ENCODE measurements at places on chromosomes 4 and X. TPM values are rescaled to one million over a fixed set of nuclear protein-coding genes. Genes with fewer than 3 reads are reported as not detected.
A peak's percentile ranks its signal among the peaks of the same experiment; 100 is the strongest.

GRCh38 chr4:34010751-34011519 lies 2233.4 kb downstream of the ARAP2 start:
- no peaks in the 10 kb centered on the region for H3K4me1 ChIP-seq
- H3K36me3 ChIP-seq = no peaks in the 10 kb centered on the region

Gene ZNF674
- 6.3 TPM for total RNA-seq

GRCh38 chrX:148380650-148381561 lies 119.5 kb upstream of the AFF2 start:
- H3K4me1 ChIP-seq = no peaks in the 10 kb centered on the region
- no peak overlapping the region for H3K4me3 ChIP-seq
- H3K27ac ChIP-seq = no peak overlapping the region
- DNase-seq = no peak
- no peaks in the 10 kb centered on the region for H3K27me3 ChIP-seq

- no peak overlapping the region for H3K4me3 ChIP-seq
- DNase-seq = no peak
- H3K27me3 ChIP-seq = no peaks in the 10 kb centered on the region
- no peaks in the 10 kb centered on the region for H3K4me1 ChIP-seq
- H3K27ac ChIP-seq = no peak overlapping the region
- H3K36me3 ChIP-seq = no peaks in the 10 kb centered on the region
Measured at GRCh38 chrX:122248681-122249080, 935.4 kb upstream of the GRIA3 start.

DNA sequence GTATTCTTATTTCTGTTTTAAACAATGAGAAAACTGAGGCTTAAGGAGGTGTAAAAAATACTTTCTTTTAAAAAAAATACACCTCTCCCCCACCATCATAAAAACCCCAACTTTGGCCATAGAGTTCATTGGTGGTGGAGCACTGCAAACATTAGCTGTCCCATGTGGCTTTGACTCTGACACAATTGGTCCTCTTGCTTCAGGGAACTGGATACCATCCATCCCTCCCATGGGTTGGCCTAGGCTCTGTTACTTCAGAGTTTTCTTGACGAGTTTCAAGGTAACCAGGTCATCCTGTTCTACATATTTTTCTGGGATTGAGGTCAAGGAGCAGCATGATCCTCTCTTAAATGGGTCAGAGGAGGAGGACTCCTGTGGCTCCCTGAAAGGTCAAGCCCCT lies 50.5 kb downstream of the TMEM164 start:
- no peaks in the 10 kb centered on the region for H3K27me3 ChIP-seq
- no peak for DNase-seq
- H3K36me3 ChIP-seq = no peaks in the 10 kb centered on the region
- H3K4me1 ChIP-seq = no peaks in the 10 kb centered on the region

GRCh38 chrX:10240918-10241317 lies 84.1 kb downstream of the CLCN4 start:
- H3K4me3 ChIP-seq = no peak overlapping the region
- DNase-seq = no peak

- H3K4me3 ChIP-seq = no peak overlapping the region
- H3K36me3 ChIP-seq = no peaks in the 10 kb centered on the region
- H3K4me1 ChIP-seq = no peaks in the 10 kb centered on the region
Measured at GRCh38 chr4:27245216-27245615, 384.6 kb downstream of the STIM2 start.

GRCh38 chrX:107742700-107743191 lies 32.8 kb downstream of the TSC22D3 start:
- H3K4me3 ChIP-seq = peak overlapping the region; percentile 45
- H3K36me3 ChIP-seq = no peaks in the 10 kb centered on the region
- H3K27me3 ChIP-seq = peaks cover 2% of the 10 kb centered on the region
- DNase-seq = peak; percentile 80
- peak overlapping the region; percentile 66 for H3K27ac ChIP-seq
- no peaks in the 10 kb centered on the region for H3K4me1 ChIP-seq

- no peaks in the 10 kb centered on the region for H3K36me3 ChIP-seq
- no peak for DNase-seq
- H3K27me3 ChIP-seq = no peaks in the 10 kb centered on the region
- H3K4me3 ChIP-seq = no peak overlapping the region
- no peak overlapping the region for H3K27ac ChIP-seq
Measured at GRCh38 chr4:40190019-40190418, 6.8 kb upstream of the RHOH start.

GRCh38 chr4:119873132-119873531 lies 193.5 kb downstream of the MAD2L1 start:
- H3K27me3 ChIP-seq = no peaks in the 10 kb centered on the region
- no peaks in the 10 kb centered on the region for H3K36me3 ChIP-seq
- H3K27ac ChIP-seq = no peak overlapping the region
- H3K4me3 ChIP-seq = no peak overlapping the region

DNA sequence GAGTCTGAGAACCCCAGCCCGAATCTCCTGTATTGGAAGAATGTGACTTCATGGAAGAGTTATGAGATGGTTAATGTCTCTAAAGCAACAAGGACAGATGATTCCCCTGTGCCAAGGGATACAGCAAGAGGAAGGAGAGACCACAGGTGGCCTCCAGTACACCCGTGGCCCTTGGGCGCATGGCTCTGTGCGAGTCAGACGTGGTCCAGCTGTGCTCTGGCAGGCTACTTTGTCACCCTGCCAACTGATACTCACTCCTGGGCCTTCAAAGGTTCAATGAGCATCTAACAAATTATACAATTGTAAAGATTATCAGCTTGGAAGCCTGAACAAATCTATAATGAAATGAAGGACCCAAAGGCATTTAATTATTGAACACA lies 71.7 kb downstream of the NYX start:
- H3K36me3 ChIP-seq = no peaks in the 10 kb centered on the region
- no peak for DNase-seq
- H3K27me3 ChIP-seq = peaks cover 4% of the 10 kb centered on the region
- H3K4me1 ChIP-seq = peaks cover 3% of the 10 kb centered on the region

Gene POU4F2
- not detected for total RNA-seq

DNA sequence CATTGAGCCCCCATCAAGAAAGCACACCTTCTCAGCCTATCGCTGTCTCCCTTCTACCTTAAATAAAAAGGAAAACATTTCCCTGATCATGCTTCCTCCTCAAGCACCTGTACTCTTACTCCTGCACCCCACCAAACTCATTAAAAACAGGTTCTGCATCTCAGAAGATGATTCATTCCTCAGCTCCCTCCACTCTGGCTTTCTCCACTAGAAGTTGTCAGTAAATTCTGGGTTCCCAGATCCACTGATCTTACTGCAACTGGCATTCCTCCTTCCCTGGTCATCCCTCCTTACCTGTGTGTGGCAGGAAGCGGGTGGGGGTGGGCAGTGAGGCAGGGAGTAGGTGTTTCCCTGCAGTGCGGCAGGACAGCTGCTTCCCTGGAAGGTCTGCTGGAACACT lies 108.8 kb downstream of the GPR143 start:
- H3K4me1 ChIP-seq = no peaks in the 10 kb centered on the region
- peaks cover 5% of the 10 kb centered on the region for H3K36me3 ChIP-seq
- no peaks in the 10 kb centered on the region for H3K27me3 ChIP-seq
- H3K4me3 ChIP-seq = no peak overlapping the region
- no peak for DNase-seq

Gene KCNIP4
- 43.9 TPM for total RNA-seq

Data from kidney (tissue), 22 donors.